ENCODE measurements at places on chromosomes 16 and 17.

DNA sequence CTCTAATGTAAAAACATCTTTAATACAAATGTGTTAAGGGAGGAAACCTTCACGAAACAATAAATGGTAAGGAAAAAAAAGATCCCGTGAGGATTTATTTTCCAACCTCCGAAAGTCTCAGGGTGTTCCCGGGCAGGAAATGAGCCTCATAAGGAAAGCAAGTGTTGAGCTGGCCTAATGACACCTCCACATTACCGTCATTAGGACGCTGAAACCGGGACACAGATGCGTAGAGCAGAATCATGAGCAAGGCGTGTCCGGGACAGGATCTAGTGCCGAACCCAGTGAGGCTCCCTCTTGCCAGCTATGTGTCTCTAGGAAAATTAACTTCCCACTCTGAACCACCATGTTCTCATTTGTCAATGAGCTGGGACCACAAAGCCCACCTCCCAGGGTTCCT, 22.7 kb upstream of the CYTH1 start:
- no peak for DNase-seq

DNA sequence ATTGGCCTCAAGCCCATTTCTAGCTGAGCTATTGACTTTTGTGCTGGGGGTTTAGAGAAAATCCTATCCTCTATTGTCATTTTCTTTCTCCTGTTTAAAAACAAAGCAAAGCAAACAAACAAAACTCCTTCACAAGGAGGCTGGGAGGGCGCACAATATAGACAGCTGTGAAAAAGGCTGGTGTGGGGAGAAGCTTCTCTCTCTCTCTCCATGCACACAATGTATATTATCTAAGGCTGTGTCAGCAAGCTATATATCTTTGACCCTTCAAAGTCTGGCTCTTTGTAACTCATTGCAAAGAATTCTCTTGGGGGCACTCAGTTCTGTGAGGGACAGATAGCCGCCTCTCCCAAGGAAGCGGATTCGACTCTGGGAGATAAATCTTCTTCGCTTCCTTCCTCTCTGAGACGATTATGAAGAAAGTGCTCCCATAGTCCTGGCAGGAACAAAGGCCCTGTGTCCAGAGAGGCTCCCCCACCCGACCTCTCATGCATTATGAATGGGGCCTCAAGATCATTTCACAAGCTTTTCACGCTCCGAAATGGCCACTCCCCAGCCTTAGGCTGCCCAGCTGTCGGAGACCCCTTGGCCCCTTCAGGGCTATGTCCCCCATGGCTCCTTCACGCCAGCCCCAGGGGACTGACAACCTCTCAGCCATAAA, 33.2 kb upstream of the MEAK7 start:
- DNase-seq: no peak

GRCh38 chr17:5355421-5356129, 63.9 kb downstream of the NUP88 start:
- no peak for DNase-seq

DNA sequence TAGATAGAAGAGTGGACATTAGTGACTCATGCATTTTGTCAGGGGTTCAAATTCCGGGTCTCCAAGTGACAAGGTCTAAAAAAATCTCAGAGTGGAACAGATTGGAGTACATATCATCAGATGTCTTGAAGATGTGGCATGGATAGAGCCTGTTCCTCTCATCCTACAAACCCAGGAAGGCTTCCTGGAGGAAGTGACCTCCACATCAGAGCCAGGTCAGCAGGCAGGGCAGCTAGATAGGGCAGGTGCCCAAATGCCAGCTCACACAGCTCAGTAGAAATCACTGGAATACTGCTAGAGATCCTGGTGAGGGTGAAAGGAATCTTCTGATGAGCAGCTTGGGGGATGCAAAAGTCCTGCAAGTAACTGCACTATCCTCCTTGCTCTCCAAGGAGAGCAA, 196.6 kb upstream of the SDK2 start:
- no peak for DNase-seq
